Globus pallidus (tissue), 1 donor: ENCODE measurements at places on chromosomes 3 and 15.

- DNase-seq = no peak
These were observed 57.9 kb downstream of the ITGB5 start for GRCh38 chr3:124829178-124829818.

DNA sequence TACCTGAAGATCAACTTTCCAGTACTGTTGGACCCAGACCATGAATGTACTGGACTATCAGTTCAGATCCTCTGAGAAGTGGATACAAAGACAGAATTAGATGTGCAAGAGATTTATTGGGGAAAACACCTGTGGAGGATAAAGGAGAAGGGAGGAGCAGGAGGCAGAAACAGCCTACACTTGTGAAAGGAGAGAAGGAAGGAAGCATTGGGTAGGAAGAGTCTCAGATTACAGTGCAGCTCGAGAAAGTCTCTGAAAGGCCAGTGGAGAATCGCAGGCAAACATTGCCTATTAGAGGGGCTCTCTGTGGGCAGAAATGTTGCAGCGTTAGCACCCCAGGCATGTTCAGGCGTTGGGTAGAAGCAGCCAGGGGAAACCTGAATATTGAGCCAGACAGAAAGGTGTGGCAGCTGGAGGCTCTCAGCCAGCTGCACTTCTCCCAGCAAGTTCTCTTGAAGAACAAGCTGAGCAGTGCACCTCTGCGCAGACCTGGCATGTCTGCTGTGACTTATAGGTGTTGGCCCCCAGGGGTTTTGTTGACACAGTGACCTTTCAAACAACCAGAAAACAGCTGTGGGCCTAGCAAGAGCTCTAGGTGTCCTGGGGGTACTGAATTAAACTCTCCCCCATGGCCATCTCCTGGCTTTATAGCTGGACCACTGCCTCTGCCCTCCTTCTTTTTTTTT is 7.0 kb downstream of the CHST14 start:
- no peak for DNase-seq

- no peak for DNase-seq
These were observed 29.1 kb downstream of the CRYGS start for GRCh38 chr3:186515125-186515524.

- DNase-seq = no peak
These were observed 80.2 kb downstream of the FMN1 start for GRCh38 chr15:33114374-33114717.

GRCh38 chr15:70100474-70101341 is 3.0 kb upstream of the TLE3 start:
- no peak for DNase-seq
